Myocyte (in vitro differentiated cells): ENCODE measurements at places on chromosomes 3 and 15. TPM values are rescaled to one million over a fixed set of nuclear protein-coding genes. Genes with fewer than 3 reads are reported as not detected.

Gene ALDH1A2
- total RNA-seq: 2.9 and 5.9 TPM in 2 replicates

Gene AVEN
- total RNA-seq: 69.2 and 77.7 TPM in 2 replicates

Gene CACNA2D3
- 0.11 and 0.52 TPM in 2 replicates for total RNA-seq

Gene PPP1R14D
- not detected in 2 replicates for total RNA-seq

GRCh38 chr15:62094388-62094787 lies 27.6 kb downstream of the C2CD4A start:
- DNase-seq: no peak

DNA sequence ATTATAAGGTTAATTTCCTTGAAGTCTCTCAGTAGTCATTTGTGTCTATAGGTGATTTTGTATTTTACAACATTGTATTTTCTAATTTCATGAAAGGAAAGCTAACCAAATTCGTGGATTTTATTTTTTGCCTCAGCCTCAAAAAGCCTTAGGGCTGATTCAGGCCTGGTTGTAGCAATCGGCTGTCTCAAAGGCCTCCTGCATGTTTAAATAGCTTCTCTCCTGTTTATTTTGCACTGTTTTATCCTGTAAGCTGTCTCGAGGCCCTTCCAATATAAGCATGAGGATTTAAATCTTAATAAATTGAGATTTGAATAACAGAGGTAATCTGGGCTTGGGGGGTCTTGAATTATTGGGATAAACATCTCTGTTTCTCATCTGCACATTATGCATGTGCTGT lies 51.7 kb upstream of the ICE2 start:
- DNase-seq: no peak

GRCh38 chr15:99409097-99409473 lies 156.7 kb upstream of the MEF2A start:
- DNase-seq: peak; percentile 75

DNA sequence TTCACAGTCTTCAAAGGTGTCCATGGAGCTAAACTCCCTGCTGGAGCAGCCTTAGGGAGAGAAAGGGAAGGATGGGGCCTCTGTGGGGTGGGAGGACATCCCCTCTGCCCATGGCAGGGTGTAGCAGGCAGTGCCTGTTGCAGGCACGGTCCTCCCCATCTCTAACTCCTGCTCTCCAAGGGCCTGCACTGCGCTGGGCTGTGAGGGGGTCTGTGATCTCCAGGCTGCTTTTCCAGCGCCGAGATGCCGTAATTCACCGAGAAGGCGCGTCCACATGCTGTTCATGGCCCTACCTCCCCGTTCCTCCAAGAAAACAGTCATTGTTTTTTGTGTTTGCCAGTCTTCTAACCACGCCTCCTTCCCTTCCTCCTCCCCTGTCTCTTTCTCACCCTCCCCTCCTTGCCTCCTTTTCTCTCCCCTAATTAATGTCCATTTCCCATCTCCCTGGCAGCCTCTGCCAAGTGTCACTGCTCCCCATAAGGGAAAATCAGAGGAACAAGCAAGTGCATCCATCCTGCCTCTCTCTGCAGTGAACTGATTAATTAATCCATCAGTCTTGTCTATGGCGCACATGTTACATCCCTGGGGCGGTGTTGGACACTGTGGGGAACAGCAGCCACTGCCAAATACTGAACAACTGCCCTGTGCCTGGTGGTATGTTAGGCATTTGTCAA lies 17.7 kb upstream of the LAMP3 start:
- DNase-seq: no peak

DNA sequence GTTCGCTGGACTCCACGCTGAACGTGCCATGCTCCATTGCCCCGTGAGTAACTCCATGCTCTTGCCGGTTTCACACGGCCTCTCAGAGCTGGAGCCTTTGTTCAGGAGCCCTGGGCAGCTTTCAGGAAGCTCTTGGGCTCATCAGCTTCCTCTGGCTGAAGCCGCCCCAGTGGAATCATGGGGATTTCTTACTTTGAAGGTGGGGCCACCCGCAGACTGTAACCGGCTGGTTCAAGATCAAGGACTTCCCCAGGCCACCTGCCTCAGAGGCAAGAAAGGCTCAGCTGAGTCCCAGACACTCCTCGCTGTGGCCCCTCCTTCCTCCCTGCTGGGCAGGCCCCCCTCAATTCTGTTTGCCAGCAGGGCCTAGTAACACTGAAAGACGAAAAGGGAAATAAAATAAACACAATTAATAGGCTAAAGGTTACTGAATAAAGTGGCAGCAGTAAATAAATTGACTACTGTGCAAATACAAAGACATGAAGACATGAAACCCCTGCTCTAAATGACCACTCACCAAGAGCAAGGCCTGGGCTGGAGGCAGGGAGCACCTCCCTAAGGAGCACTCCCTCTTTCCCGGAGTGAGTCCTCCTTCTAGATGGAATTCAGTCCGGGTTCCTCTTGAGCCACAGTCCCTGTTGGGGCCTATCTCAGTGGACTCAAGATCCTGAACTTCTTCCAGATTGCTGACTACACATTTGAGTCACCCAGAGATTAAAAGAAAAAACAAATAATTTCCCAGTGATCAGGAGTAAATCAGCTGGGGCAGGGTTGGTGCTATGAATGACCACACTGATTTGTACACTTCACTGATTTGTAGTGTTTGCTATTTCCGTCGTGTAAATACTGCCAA lies 51.0 kb downstream of the ZDHHC19 start:
- DNase-seq: no peak

DNA sequence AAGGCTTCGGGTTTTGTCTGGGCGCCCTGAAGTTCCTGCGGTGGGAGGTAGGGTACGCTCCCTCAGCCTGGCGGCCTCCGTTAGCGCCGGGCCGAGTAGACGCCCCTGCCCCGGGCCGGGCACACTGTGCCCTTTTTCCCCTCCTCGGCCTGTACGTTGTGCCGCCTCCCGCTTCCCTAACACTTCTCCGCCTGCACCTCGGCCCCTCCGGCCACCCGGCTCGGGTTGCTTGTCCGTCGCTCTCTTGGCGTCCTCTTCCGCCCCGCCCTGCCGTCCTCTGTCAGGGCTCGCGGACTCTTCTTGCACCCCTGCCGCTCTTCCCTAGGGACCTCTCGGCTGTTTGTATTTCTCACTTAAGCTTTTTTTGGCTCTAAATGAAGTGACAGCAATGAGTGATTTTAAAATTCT lies 384 bp downstream of the KNL1 start:
- DNase-seq: peak; percentile 79

GRCh38 chr3:194989241-194989640 lies 281.7 kb downstream of the XXYLT1 start:
- no peak for DNase-seq

DNA sequence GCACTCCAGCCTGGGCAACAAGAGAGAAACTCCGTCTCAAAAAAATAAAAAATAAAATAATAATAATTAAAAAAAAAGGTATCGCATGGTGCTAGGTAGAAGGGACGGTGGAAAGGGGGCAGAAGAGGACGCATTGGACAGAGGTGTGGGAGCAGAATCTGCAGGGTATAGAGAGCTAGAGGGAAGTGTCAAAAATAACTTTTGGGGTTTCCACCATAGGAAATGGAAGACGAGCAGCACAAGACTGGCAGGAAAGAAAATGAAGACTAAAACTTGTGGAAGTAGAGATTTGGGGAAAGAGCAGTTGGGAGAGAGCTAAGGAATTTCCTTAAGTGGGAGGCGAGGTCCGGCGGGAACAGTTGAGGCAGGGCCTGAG lies 585 bp upstream of the MKRN2 start:
- DNase-seq: no peak

DNA sequence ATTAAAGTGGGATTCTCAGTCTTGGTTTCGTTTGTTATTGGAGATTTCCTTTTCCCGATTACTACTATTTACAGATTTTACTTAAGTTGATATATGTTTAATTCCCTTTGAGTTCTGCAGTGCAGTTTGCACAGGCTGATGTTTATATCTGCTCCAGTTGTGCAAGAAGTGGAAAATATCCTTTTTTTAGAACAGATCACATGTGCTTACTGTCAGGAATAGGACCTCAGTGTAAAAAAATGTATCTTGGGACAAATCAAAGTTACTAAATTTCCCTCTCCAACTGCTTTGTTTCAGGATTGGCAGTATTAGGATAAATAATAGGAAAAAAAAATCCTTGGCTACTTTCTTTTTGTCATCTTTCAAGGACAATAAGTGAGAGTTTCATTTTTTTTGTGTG lies 6.9 kb downstream of the MITF start:
- no peak for DNase-seq

DNA sequence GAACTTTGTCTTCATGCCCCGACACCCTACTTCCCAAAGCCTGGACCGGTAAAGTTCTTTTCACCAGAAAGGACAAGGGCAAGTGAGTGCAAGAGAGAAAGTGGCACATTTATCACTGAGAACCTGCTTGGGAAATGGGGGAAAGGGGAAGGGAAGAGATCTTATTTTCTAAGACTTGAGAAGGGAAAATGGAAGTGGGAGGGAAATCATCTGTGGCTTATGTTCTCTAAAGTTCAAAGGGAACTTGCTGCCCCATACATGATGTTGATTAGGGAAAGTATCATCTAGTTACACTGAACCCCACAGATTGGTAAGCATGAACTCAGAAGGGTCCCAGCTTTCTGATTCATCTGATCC lies 199.5 kb upstream of the LPP start:
- no peak for DNase-seq

- no peak for DNase-seq
These were observed 699.8 kb upstream of the GBE1 start for GRCh38 chr3:82461049-82461889.

GRCh38 chr3:116770815-116771450 lies 61.4 kb downstream of the TUSC7 start:
- DNase-seq: peak; percentile 81

- no peak for DNase-seq
These were observed 132.8 kb downstream of the TJP1 start for GRCh38 chr15:29689287-29689986.

DNA sequence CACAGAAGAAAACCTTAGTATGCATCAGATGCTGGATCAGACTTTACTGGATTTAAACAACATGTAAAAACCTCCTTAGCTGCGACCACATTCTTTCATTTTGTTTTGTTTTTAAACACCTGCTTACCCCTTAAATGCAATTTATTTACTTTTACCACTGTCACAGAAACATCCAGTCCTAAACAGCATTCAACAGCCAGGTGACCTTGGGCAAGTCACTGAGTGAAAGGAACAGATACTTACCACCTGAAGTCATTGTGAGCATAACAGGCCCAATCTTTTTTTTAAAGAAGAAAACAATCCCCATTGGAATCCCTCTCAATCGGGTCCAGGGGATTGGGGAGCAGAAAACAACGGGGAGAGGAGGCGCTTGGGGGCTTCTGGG lies 390 bp downstream of the STARD5 start:
- no peak for DNase-seq

- no peak for DNase-seq
These were observed 279.2 kb downstream of the LSAMP start for GRCh38 chr3:116166121-116166520.
